Thyroid gland (tissue), 4 donors: ENCODE measurements at places on chromosomes 7 and 10. TPM values are rescaled to one million over a fixed set of nuclear protein-coding genes. Genes with fewer than 3 reads are reported as not detected.

Gene NME8
- total RNA-seq: not detected

Gene TRIM73
- total RNA-seq: 3.4 TPM

Gene CYP26C1
- total RNA-seq: 0.22 TPM

Gene LGI1
- total RNA-seq: not detected

Gene CALCR
- not detected for total RNA-seq

Gene WEE2
- total RNA-seq: not detected

GRCh38 chr10:101353692-101354327 is at the start of gene BTRC:
BTRC (plus strand) TSS chr10:101354165; CDS start chr10:101354181, 16 bp downstream.
- H3K27ac ChIP-seq: peak within 1 kb of the TSS; percentile 72
- no peaks in the 10 kb centered on the region for H3K36me3 ChIP-seq
- peak within 1 kb of the TSS; percentile 53 for H3K4me3 ChIP-seq
- H3K4me1 ChIP-seq: peaks cover 3% of the 10 kb centered on the region
- no peaks in the 10 kb centered on the region for H3K27me3 ChIP-seq

- no peak for DNase-seq
- no peak overlapping the region for H3K27ac ChIP-seq
- no peaks in the 10 kb centered on the region for H3K36me3 ChIP-seq
Measured at GRCh38 chr10:11168423-11169090, 150.9 kb downstream of the CELF2 start.

DNA sequence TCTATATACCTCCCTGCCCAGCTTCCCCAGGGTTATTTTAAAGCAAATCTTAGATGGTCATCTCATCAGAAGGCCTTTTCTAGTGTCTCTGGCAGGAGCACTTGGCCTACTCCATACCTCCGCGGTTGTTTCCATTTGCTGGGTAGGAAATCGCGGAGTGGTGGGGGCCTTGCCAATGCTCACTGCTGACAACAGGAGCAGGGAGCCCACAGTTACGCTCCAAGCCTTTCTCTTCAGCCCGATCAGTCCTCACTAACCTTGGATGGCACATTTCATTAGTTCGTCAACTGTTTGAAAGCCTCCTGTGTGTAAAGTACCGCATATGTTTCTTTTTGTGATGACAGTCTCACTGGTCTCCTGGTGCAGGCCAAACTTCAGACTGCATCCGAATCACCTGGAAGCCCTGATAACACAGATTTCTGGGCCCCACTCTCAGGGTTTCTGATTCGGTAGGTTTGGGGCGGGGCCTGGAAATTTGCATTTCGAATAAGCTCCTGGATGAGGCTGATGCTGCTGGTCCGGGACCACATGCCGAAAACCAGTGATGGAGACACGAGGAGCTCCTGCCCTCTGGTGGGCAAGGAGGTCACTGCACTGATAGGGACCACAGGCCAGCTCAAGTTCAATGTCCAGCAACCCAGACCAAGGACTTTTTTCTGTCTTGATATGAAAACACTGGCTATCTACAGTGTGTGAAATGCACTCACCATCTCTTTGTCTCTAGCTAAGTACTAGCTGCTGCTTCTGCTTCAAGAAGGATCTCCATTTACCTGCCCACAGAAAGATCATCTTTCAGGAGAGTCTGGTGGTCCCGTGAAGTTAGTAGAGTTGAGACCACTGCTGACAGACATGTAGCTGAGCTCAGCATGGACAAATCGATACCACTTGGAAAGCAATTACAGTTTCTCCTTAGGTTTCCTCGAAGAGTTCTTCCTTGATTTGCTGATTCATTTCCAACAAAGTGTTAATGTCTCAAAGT is 14.0 kb downstream of the LRGUK start:
- no peak overlapping the region for H3K4me3 ChIP-seq
- H3K27me3 ChIP-seq: no peaks in the 10 kb centered on the region
- H3K4me1 ChIP-seq: no peaks in the 10 kb centered on the region
- H3K27ac ChIP-seq: no peak overlapping the region

DNA sequence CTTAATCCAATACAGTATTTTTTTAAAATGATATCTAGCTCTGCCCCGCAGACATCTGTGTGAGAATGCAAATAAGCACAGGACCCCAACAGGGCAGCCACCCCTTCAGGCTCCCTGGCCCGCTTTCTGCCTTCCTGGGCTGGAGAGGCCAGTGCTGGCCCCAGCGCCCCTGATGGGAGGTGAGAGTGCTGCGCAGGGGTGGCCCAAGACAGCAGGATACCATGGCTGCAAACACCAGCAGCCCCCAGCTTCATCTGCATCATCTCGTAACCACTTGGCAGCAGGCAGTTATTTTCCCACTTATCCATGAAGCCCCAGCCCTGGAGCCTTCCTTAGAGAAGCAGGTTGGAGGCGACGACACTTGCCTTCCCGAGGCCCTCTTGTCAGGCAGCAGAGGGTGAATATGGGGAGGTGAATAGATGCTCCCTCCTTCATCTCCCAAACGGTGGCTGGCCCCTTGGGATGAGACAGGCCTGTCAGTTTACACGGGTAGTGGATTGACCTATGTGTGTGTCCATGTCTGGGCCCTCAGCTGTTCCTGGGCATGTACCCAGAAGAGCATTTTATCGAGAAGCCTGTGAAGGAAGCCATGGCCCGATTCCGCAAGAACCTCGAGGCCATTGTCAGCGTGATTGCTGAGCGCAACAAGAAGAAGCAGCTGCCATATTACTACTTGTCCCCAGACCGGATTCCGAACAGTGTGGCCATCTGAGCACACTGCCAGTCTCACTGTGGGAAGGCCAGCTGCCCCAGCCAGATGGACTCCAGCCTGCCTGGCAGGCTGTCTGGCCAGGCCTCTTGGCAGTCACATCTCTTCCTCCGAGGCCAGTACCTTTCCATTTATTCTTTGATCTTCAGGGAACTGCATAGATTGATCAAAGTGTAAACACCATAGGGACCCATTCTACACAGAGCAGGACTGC is 71.2 kb downstream of the ALOX5 start:
- DNase-seq: no peak
- H3K4me1 ChIP-seq: no peaks in the 10 kb centered on the region
- no peaks in the 10 kb centered on the region for H3K36me3 ChIP-seq

GRCh38 chr10:126663328-126663727 is 7.2 kb downstream of the C10orf90 start:
- no peaks in the 10 kb centered on the region for H3K27me3 ChIP-seq
- H3K4me3 ChIP-seq: no peak overlapping the region

DNA sequence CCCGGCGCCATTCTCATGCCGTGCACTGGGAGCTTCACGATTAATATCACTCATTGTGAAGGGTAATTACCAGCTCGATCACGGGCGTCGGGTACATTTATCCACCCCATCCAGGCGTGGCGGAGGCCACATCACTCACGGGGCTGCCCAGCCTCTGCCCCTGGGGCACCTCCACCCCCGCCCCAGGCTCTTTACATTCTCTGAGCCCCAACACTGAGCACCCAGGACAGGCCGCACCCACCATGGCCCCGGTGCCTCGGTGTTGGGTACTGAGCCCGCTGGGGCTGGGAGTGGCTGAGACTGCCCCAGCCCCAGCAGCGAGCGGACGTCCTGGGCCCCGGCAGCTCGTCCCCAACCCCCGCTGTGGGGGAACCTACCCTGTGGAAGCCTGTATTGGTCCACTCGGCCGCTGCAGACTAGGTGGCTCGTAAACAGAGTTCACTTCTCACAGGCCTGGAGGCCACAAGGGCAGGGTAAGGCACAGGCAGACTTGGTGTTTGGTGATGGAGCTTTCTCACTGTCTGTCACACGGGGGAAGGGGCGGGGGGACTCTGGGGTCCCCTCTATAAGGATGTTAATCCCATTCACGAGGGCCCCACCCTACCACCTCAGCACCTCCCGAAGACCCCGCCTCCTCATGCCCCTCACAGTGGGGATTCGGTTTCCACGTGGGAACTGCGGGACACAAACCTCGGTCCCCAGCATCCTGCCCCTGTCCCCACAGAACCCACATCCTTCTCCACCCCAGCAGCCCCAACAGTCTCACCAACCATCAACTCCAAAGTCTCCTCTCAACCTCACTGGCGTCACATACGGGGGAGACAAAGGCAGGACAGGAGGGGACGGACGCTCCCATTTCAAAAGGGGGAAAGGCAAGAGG is 184.1 kb downstream of the ELFN1 start:
- no peaks in the 10 kb centered on the region for H3K27me3 ChIP-seq
- no peak overlapping the region for H3K4me3 ChIP-seq

- H3K36me3 ChIP-seq: no peaks in the 10 kb centered on the region
- H3K27me3 ChIP-seq: no peaks in the 10 kb centered on the region
- no peak for DNase-seq
- no peak overlapping the region for H3K4me3 ChIP-seq
Measured at GRCh38 chr10:48324580-48324979, 18.1 kb downstream of the MAPK8 start.

DNA sequence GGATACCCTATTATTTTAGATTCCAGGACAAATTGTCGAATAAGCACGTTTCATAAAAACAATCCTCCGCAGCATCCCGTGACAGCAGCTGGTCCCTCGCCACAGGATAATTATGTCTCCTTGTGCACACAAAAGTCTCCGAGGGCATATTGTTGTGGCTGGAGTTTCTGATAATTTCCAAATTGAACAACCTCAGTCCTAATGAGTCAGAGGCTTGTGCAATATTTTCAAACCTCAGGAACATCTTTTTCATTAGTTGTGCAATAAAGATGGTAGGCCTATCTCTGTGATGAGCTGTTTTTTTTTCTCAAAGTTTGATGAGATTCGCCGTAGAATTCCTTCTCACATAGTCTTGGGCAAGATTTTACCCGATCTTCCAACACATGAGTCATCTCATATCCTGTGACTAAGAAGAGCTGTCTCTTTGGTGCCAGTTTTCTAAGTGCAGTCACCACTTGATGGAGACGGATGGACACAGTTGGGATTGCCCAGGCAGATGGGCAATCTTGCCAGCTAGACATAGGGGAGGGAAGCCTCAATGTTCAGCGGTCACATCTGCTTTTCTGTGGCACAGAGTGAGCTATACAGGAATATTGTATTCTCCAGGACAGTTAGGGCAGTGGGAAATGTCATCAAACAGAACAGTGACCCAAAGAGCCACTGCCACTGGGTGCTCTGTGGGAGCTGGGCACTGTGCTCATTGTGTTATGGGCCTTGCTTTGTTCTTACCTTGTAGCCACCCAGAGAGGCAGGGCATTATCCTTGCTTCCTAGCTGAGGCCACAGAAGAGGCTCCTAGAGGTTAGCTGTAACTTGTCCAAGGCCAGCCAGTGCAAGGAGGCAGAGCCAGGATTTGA is 7.8 kb downstream of the HTRA1 start:
- H3K4me1 ChIP-seq: peaks cover 11% of the 10 kb centered on the region
- no peaks in the 10 kb centered on the region for H3K27me3 ChIP-seq
- H3K4me3 ChIP-seq: no peak overlapping the region
- DNase-seq: no peak
- peak overlapping the region; percentile 43 for H3K27ac ChIP-seq

DNA sequence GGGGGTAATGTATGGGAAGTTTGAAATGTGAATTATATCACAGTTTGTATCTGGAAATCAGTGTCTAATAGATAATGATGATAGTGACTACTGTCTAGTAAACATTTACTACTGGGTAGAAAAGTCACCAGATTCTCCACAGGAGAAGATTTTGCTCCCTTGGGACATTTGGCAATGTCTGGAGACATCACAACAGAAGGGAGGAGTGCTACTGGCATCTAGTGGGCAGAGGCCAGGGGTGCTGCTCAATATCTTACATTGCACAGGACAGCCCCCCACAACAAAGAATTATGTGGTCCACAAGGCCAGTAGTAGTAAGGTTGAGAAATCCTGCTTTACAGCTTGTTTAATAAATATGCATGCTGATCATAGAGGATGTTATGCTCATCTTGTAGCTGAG is 92.3 kb upstream of the PRPS1L1 start:
- H3K4me1 ChIP-seq: no peaks in the 10 kb centered on the region
- no peak overlapping the region for H3K27ac ChIP-seq
- H3K27me3 ChIP-seq: no peaks in the 10 kb centered on the region

DNA sequence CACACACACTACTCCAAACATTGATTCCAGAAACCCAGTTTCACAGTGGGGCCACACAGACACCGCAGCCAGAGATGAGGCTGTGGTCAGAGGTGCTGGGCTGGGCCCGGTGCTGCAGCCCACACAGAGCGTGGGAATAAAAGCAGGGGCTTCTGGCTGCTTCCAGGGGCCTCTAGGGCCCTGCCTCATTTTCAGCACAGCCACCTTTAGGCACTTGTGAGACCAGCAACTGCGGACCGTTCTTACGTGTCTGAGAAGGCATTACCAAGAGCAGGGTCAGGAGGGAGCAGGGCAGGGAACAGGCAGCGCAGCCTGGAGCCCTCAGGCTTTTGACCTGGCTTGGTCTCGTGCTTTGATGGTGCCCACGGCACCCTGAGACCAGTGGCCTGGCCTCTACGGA is 270.4 kb downstream of the DNAJB6 start:
- DNase-seq: no peak
- H3K36me3 ChIP-seq: no peaks in the 10 kb centered on the region
- H3K27me3 ChIP-seq: no peaks in the 10 kb centered on the region

DNA sequence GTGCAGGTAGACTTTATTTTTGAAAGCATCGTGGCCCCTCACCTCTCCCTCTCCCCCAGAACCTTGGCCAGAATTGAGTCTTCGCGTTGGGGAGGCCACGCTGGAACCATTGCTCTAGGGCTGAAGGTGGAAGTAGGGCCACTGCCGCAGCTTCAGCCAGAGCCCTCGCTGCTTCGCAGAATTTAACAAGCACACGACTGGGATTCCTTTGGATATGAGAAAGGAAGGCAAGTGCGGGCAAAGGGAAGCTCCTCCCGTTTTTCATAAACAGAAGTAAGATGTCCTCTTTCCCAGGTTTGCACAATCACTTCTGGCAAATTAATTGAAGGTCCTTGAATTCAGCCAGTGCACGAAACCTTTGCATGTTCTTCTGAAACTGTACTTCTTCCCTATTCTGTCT is 168.1 kb downstream of the CCDC3 start:
- no peak overlapping the region for H3K27ac ChIP-seq
- no peaks in the 10 kb centered on the region for H3K27me3 ChIP-seq
- DNase-seq: no peak
- no peaks in the 10 kb centered on the region for H3K36me3 ChIP-seq

DNA sequence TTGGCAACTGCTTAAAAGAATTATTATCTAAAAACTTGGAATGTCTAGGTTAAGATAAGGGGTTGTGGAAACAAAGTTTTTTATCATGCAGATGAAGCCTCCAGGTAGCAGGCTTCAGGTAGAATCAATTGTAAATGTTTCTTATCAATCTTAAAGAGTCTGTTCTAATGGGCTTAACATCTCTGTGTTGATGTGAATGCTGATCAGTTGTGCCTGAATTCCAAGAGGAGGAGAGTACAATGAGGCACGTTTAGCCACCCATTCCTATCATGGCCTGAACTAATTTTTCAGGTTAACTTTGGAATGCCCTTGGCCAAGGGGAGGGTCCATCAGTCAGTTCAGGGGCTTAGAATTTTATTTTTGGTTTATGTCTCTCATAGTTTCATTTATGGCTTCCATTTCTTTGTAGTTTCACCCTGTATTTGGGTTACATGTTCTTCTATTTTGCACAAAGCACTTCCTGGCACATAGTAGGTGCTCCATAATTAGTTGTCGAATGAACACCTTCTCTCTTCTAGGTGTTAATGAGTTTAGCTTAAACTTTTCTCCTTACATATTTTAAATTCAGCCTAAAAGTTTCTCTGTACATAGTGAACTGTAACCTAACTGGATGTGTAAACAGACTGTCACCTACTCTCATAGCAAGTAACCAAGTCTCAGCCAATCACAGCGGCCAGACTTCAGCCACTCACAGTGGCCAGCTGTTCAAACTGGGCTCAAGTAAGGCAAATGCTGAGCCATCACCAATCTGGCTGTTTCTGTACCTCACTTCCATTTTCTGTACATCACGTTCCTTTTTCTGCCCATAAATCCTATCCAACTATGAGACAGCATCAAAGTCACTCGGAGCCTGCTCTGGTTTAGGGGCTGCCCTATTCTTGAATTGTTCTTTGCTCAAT is 34.7 kb downstream of the ALOX5 start:
- H3K4me1 ChIP-seq: no peaks in the 10 kb centered on the region
- DNase-seq: no peak
- H3K4me3 ChIP-seq: no peak overlapping the region
